ENCODE measurements at places on chromosomes 3 and 15.

DNA sequence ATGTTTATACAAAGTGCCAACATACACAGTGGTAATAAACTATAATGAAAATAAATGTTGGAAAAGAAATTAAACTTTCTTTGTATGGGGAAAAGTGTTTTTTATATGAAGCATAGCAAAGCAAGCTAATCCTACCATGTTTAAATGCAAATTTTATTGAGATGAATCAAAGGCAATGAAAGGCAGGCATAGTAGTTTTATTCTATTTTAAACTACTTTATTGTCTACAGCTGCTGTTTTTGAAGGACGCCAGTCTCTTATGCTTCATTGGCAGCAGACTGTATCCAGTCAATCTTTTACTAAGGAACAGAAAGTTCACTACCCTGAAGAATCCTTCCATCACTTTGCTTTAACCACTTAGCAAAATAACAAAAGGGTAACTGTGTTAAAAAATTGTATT lies 761.0 kb downstream of the ROBO2 start:
- no peak for DNase-seq

GRCh38 chr3:152937234-152937633 lies 102.3 kb downstream of the P2RY1 start:
- no peak for DNase-seq

DNA sequence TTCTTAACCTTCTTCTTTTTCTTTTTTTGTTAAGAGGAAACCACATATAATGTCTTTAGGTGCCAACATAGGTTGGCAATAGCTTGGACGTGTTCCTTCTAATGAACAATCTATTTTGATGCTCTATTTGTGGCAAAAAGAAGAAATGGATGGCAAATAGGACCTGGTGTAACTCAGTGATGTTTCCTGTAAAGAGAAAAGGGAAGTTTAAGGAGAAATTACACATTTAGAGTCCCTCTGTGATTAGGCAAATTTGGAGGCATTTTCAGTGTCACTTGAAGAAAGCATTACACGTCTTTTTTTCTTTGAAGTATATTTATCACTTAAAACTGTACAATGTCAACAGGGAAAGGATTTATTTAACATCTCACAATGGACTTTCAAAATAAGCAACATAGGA lies 327.1 kb downstream of the ZIC1 start:
- no peak for DNase-seq

GRCh38 chr3:126496894-126497850 lies 20.4 kb downstream of the UROC1 start:
- no peak for DNase-seq

- DNase-seq: no peak
Measured at GRCh38 chr3:196655496-196655895, 16.0 kb downstream of the NRROS start.

DNA sequence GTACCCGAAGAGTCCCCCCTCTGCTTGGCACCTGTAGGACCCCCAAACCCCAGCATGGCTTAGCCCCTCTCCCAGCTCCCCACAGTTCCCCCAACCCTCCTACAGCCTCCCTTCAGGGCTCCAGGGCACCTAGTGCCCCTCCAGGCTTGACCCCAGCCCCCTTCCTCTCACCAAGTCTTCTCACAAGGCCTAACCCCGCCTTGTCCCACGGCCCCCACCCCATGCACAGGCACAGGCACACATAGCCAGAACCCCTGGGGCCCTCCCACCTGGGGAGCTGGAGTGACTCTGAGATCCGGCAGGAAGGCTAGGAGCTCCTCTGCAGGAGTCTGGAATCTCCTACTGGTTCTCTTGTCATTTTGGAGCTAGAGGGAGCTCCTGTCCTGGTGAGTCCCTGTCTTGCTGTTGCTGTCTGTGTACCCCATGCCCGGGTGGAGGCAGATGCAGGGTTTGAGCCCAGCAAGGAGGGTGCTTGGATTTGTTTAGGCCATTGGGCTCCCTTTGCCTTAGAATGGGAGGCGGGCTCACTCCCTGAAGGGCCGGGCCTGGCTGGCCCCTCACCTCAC lies 39.6 kb downstream of the KLF13 start:
- no peak for DNase-seq

- no peak for DNase-seq
Measured at GRCh38 chr3:127037418-127037841, 54.5 kb downstream of the PLXNA1 start.

DNA sequence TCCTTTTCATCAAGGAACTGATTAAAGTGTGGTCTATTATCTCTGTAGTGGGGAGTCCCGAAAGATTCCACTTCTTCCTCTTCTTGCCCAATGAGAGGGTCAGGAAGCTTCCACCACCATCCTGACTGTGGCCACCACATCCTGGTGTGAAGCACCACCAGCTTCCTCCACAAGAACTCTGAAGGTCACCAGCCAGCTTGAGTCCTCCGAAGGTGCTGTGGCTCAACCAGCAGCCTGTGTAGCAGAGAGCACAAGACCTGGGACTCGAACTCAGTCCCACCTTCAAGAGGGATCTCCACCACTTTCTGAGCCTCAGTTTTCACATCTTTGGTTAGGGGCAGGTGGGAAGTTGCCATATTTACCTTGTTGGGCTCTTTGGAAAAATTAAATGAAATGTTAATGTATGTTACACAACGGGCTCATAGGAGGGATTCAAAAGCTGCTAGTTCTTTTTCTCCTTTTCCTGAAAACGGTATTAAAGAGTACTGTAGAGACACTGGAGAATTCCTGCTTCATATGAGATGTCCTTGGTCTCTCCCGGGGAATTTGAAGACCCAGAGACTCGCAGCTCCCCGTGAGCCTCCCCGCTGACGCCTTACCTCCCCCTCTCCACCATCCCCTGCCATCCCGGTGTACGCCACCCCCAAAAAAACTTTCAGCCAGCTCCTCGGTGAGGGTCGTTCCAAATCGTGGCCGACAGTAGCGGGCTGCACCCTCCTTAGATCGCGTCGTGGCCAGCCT lies 816 bp upstream of the ACAN start:
- no peak for DNase-seq

- DNase-seq: no peak
Measured at GRCh38 chr3:52308308-52308707, 7.8 kb upstream of the DNAH1 start.

- DNase-seq: no peak
Measured at GRCh38 chr15:77531191-77532000, 101.3 kb downstream of the LINGO1 start.

DNA sequence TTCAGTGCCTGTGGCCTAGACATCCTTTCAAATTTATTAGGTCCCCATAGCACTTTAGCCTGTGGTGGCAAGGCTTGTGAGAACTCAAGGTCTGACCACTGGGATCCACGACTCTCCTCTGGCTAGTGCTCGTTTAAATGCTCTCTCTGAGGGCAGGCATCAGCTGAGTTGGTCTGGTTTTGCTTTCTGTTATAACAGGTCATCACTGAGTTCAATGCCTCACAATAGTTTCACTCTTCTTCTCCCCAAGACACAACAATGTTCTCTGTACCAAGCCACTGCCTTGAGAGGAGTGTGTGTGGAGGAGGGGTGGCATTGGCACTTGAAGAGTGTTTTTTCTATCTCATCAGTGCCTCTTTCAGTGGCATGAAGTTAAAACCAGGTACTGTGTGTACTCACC lies 7.6 kb downstream of the OR5K4 start:
- DNase-seq: no peak

- DNase-seq: no peak
Measured at GRCh38 chr15:100082761-100083402, 258.9 kb downstream of the ADAMTS17 start.

GRCh38 chr3:184636741-184637316 lies 75.0 kb downstream of the MAGEF1 start:
- no peak for DNase-seq

- no peak for DNase-seq
Measured at GRCh38 chr3:14138109-14138877, 13.4 kb downstream of the TMEM43 start.

DNA sequence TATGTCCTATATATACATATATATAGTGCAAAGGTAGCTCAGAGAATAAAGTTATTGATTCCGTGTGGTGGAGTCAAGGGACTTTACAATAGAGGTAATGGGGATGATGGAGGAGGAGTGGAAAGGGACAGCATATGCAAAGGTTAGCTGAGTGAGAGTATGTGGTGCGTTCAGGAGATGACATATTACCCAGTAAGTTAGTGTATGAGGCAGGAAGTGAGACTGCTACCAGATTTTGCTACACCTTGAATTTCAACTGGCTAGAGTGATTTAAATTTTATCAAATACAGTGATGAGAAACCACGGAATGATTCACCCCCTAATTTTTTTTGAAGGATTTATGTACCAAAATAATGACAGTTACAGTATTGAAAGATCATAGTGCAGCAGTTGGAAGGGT lies 2.8 kb downstream of the ACTL6A start:
- no peak for DNase-seq

DNA sequence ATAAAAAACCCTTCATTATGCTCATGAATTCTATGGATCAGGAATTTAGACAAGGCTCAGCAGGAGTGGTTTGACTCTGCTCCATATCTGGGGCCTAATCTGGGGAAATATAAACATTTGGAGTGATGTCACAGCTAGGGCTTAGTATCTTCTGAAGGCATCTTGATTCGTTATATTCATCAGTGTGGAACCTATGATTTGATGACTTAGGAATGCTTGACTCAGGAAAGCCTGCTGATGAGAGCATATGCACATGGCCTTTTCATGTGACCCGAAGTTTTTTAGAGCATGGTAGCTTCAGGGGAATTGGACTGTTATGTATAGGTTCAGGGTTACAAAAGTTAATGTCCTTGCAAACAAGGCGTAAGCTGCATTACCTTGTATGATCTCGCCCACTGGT lies 184.9 kb upstream of the LRRC3B start:
- DNase-seq: no peak

- no peak for DNase-seq
Measured at GRCh38 chr15:47412802-47413201, 304.5 kb upstream of the SEMA6D start.

DNA sequence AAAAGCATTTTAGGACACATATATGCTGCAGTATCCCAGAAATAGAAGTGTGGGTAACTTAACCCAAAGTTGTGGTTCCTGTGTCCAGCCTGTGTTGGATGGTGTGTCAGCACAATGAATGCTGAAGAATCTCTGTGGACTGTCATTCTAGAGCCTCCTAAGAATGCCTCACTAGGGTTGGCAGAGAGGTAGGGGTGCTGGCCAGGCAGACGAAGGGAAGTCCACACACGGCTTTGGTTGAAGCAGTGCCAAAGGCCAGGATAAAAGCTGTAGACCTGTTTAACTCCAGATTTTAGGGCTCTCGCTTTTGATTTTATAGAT lies 43.7 kb upstream of the TIPARP start:
- no peak for DNase-seq

DNA sequence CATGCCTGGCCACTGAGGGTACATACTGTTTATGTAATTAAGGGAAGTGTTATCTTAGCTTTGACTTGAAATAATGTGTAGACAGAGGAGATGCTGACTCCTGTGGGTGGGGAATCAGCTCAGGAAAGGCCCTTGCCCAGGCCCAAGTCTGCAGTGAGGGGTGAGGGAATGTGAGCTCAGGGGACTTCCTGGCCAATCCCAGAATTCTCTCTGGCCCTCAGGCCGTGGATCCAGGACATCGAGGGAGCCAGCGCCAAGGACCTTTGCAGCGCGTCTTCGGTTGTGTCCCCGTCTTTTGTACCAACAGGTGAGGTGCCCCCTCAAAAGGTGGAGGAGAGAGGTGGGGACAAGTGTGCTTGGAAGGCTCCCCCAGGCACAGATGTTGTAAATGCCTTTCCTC lies 6.4 kb downstream of the CIB1 start:
- DNase-seq: no peak

GRCh38 chr3:183496311-183496710 lies 59.2 kb downstream of the KLHL6 start:
- no peak for DNase-seq

DNA sequence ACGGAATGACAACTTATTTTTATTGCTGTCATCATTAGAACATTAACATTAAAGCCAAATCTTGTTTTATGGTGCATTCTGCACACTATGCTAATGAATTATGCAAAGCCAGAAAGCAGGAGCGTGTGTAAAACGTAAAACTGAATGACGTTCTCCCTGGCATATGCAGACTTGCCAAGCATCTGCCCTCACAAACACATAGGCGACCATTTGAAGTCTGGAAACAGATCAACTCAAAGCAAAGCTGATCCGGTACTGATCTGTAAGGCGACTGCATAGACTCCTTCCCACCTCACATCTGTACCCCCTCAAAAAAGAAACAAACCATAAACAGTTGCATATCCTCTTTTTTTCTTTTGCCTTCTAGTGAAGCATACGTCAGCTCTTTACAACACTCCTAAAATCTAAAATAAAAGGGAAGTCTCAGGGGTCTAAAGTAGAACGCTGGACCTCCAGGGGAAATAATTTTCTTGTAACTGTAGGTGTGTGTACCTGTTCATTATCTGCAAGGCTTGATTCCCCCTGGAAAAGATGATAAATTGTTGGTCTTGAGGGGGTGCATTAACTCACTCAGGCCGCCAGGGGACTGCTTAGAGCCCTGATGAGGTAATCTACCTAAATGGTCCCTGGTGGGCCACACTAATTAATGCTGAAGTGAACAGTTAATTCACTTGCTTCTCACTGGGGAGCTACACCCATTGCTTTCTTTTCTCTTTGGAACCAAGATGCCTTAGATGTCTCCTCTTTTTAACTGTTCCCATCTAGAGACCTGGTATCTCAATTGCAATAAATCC lies 231.4 kb downstream of the CDIN1 start:
- no peak for DNase-seq

DNA sequence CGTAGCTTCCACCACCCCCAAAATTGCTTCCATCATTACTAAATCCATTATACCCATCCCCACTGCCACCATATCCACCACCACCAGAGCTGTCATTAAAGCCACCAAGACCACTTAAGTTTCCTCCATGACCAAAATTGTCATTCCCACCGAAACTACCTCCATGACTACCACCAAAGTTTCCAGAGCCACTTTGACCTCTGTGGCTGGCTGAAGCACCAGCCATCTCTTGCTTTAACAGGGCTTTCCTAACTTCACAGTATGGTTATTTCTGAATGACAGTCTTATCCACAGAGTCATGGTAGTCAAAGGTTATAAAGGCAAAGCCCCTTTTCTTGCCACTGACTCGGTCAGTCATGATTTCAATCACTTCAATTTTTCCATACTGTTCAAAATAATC lies 24.3 kb upstream of the DENND4A start:
- DNase-seq: no peak

DNA sequence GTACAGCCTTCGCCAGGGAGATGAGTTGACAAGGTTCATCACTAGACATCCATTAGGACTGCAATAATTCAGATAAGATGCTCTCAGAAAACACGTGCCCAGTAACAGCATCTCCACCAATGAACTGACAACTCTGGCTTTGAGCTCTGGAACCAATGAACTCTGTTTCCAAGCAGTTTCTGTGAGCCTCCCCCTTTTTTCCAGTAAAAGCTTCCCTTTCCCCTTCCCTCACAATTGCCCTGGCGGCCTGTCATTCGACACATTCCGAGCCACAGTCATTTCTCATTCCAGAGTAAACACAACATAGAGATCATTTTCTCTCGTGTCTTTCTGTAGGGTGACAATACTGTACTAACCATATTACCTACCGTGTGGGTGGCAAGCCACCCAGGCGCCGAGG lies 3.6 kb downstream of the PLA2G4D start:
- no peak for DNase-seq

GRCh38 chr3:157789162-157789561 lies 285.9 kb upstream of the VEPH1 start:
- DNase-seq: no peak

All from stimulated activated CD8-positive, alpha-beta memory T cell treated with anti-CD3 and anti-CD28 coated beads, Interleukin-7, amount 100 ng/mL, for 1 hour (primary cell).